ENCODE measurements at places on chromosomes 11 and 22.

GRCh38 chr22:48089601-48090331 lies 1327.3 kb downstream of the TBC1D22A start:
- DNase-seq, result peak; percentile 13

DNA sequence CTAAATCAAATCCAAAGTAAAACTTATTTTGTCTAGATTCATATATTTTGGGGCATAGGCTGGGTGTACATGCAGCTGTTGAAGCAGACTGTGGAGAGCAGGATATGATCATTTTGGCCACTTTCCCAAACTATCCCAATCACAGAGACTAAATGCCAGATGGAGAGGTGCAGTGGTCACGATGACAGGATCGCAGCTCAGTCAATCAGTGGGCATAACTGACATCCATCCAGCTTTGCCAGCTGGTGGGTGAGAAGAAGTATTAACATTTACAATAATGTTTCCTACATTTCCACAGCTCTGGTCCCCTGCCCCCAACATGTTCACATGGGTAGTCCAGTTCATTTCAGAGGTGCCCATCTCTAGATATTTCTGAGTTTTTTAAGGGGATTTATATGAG lies 255.5 kb upstream of the SESN3 start:
- DNase-seq, result no peak

- no peak for DNase-seq
These were observed 924.3 kb downstream of the TBC1D22A start for GRCh38 chr22:47686594-47687345.

- DNase-seq, result no peak
These were observed 69.3 kb downstream of the CEP164 start for GRCh38 chr11:117396970-117397369.

DNA sequence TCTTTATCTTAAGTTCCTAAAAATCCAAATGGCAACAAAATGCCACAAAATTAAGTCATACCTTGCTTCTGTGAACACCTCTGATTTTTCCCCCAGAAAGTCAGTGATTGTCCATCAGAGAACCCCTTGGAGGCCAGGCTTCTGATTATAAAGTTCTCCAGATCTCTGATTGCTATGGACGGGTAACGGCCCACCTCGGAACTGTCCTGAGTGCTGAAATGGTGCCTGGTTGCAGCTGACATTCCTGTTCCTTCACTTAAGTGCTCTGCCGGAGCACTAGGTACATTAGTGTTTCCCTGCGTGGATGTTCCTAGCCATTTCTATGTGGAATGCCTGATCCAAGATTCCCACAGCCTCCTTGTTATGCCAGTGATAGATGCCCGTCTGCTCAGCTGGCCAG lies 85.0 kb downstream of the CHST1 start:
- peak; percentile 13 for DNase-seq

DNA sequence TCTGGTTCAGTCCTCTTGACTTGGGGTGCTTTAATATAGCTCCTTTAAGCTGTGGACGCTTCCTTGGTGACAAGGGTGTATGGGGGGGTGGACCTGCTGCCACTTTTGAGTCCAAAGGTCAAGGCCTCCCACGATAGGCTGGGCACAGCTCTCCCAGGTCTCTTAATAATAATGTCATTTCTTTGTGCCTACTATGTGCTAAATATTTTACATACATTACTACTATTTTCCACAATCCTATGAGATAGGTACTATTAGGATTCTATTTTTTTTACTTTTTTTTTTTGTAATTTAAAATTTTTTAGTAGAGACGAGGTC lies 304 bp upstream of the UCP3 start:
- DNase-seq, result no peak

Measured in LNCaP clone FGC (cell line).